Fibroblast of skin of back (primary cell): ENCODE measurements at places on chromosomes 13 and 19.

- no peak for DNase-seq
Observed at GRCh38 chr19:52351512-52351911, 15.5 kb downstream of the ZNF610 start.

DNA sequence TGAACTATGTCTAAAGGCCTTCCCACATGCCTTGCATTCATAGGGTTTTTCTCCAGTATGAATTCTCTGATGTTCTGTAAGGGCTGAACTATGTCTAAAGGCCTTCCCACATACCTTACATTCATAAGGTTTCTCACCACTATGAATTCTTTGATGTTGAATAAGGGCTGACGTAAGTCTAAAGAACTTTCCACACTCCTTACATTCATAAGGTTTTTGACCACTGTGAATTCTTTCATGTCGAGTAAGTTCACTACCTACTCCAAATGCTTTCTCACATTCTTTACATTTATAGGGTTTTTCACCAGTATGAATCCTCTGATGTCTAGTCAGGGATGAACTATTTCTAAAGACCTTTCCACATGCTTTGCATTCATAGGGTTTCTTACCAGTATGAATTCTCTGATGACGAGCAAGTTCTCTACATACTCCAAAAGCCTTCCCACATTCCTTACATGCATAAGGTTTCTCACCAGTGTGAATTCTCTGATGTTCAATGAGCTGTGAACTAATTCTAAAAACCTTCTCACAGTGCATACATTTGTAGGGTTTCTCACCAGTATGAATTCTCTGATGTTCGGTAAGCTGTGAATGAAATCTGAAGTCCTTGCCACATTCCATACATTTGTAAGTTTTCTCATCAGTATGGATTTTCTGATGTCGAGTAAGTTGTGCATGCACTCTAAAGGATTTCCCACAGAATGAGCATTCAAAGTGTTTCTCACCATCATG is 19.1 kb upstream of the ZNF260 start:
- peak; percentile 16 for DNase-seq

DNA sequence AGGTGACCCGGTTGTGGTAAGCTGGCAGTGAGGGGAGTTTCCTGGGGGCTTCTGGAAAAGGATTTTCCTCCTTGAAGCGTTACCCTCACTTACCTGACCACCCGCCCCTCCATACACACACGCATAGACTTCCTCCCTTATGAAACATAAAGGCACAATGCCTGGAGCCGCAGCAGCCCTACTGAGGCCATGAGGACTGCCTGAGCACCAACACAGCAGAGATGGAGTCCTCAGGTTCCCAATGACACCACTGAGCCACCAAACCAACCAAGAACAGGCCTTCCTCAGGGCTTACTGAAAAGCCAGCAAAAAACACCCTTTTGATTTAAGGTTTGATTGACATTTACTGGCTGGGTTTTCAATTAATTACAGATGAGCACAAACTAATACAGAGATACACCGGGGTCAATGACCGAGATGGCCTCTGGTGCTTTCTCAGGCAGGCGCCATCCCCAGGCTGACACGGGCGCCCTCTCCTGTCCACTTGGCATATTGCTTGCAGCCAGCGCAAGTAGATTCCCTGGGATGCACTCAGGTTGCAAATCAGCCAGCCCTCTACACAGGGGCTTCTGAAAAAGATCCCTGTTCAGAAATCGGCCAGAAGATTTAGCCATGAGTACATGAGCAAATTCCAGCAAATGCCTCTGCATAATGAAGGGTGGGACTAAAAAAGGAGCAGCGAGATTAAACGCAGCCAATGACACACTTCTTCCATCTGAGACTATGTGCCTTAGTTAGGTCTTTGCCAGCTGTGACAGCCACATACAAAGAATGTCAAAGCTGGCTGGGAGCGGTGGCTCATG is 14.8 kb downstream of the OPA3 start:
- peak; percentile 29 for DNase-seq

GRCh38 chr19:18173572-18174288 is at the start of gene IFI30:
Gene IFI30, plus strand, starts transcription at chr19:18173813. Its CDS starts 29 bp downstream, at chr19:18173842.
- DNase-seq, result peak; percentile 33

GRCh38 chr13:109725297-109725696 is 61.1 kb downstream of the IRS2 start:
- no peak for DNase-seq

DNA sequence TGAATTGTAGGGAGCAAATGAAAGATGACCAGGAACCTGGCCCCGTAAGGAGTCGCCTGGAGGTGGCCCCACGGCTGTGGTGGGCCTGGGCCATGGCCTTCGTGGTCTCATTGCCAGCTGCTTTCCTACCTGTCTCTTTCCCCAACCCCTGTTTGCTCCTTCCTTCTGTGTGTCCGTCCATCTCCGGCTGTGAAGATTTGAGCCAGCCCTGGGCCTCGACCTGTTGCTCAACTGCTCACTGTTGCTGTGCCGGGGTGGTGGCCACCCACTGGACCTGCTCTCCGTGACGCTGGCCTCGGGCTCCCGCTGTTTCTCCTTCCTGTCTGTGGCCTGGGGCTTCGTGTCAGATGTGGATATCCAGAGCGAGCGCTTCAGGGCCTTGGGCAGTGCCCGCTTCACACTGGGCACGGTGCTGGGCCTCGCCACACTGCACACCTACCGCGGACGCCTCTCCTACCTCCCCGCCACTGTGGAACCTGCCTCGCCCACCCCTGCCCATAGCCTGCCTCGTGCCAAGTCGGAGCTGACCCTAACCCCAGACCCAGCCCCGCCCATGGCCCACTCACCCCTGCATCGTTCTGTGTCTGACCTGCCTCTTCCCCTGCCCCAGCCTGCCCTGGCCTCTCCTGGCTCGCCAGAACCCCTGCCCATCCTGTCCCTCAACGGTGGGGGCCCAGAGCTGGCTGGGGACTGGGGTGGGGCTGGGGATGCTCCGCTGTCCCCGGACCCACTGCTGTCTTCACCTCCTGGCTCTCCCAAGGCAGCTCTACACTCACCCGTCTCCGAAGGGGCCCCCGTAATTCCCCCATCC is 8.5 kb downstream of the DBP start:
- DNase-seq, result no peak

DNA sequence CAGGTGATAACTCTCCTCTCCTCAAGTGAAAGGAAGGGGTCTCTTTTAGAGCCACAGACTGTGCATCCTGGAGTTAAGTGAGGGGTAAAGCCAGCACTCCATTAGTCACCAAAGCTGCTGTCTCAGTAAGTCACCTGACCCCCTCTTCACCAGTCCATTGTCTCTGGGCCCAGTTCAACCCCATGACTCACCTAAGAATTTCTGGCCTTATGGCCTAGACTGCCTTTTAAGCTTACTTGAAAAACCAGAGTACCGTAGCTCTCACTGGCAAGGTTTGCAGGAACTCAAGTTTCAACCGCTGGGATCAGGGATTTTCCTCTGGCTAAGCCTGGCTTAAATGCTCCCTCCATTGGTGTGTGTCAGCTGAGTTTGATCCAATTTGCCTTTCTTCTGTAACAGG is 23.4 kb upstream of the EID2 start:
- DNase-seq, result peak; percentile 6
